Neural crest cell (in vitro differentiated cells): ENCODE measurements at places on chromosomes 5 and 9.

- H3K4me1 ChIP-seq, result no peaks in the 10 kb centered on the region
- H3K27me3 ChIP-seq, result peaks cover 4% of the 10 kb centered on the region
- DNase-seq, result no peak
- H3K36me3 ChIP-seq, result no peaks in the 10 kb centered on the region
- H3K27ac ChIP-seq, result no peak overlapping the region
Observed at GRCh38 chr9:133591116-133591910, 17.9 kb downstream of the FAM163B start.

GRCh38 chr9:120926397-120926928, at the start of gene TRAF1:
Gene TRAF1, minus strand, starts transcription at chr9:120926796. Its CDS starts 721 bp downstream, at chr9:120926075.
- H3K27ac ChIP-seq, result peak within 1 kb of the TSS; percentile 58
- no peak for DNase-seq
- H3K27me3 ChIP-seq, result no peaks in the 10 kb centered on the region
- H3K36me3 ChIP-seq, result no peaks in the 10 kb centered on the region
- H3K4me1 ChIP-seq, result peaks cover 32% of the 10 kb centered on the region
- H3K4me3 ChIP-seq, result peak within 1 kb of the TSS; percentile 68

GRCh38 chr9:5551368-5552150, 41.2 kb downstream of the PDCD1LG2 start:
- H3K4me3 ChIP-seq, result no peak overlapping the region
- DNase-seq, result no peak
- peaks cover 9% of the 10 kb centered on the region for H3K4me1 ChIP-seq

DNA sequence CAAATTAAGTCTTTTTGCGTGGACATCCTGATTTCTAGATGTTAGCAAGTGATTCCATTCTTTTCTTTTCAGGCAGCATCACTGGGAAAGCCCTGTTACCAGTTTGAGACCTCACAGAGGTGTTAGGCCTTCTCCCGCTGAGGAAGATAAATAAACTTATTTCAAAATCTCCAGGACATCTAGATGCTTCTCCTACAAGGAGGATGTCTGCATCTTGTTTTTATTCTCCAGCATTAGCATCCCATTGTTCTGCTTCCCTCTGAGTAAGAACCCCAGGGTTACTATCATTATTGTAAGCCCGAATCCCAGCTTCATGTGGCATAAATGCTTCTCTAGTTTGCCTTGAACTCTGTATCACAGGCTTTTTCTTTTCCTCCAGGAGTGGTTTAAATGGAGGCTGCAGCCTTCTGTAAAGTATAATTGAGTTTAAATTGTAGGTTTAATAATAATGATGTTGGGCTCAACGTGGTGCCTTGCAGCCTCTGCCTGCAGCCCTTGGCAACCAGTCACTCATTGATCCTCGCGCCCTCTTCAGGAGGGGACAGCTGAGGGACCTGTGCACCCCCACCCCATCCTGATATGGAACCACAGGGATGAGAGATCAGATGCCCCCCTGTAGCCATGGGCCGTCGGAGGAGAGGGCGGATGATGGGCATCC, 114.9 kb downstream of the PDZD2 start:
- H3K4me1 ChIP-seq, result peaks cover 4% of the 10 kb centered on the region
- no peak for DNase-seq
- H3K36me3 ChIP-seq, result no peaks in the 10 kb centered on the region
- no peak overlapping the region for H3K4me3 ChIP-seq
- H3K27me3 ChIP-seq, result no peaks in the 10 kb centered on the region
- no peak overlapping the region for H3K27ac ChIP-seq

DNA sequence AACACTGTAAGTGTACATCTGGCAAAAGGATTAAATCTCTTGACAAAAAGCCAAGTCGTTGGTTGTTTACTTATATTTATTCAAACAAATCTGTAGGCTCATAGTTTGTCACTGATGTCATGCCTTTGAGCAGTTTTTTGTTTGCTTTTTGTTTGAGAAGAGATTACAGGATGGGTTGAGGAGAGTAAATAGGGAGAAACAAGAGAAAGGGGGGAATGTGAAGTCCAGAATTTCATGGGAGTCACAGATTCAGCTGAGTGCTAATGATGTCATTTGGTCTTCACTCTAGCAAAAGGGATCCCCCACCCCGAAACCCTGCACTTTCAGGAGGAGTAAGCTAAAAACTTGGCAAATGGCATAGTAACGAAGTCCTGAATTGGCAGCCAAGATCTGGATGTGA, 337.4 kb downstream of the GLIS3 start:
- H3K4me3 ChIP-seq, result no peak overlapping the region
- DNase-seq, result no peak
- no peaks in the 10 kb centered on the region for H3K36me3 ChIP-seq

- H3K27ac ChIP-seq, result peak overlapping the region; percentile 12
- DNase-seq, result no peak
- H3K27me3 ChIP-seq, result no peaks in the 10 kb centered on the region
- no peaks in the 10 kb centered on the region for H3K36me3 ChIP-seq
- peaks cover 32% of the 10 kb centered on the region for H3K4me1 ChIP-seq
Observed at GRCh38 chr5:150505816-150506215, 2.1 kb upstream of the NDST1 start.

- no peaks in the 10 kb centered on the region for H3K4me1 ChIP-seq
- no peak for DNase-seq
- H3K36me3 ChIP-seq, result no peaks in the 10 kb centered on the region
Observed at GRCh38 chr5:83991566-83992224, 271.0 kb upstream of the HAPLN1 start.

DNA sequence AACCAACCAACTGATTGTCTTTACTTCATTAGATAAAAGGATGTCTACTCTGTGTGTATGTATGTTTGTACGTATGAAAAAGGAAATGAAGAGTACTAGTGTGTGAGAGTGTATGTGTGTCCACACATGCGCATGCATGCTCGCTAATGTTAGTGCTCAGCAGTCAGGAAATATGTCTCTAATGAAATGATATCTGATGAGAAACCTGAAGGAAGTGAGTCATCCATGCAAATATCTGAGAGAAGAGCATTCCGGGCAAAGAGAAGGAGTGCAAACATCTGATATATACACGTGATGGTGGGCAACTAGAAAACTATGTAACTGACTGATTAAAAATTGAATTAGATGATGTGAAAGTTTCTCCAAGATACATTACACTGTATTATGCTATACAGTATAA, 29.6 kb upstream of the UGCG start:
- H3K27ac ChIP-seq, result no peak overlapping the region
- H3K4me3 ChIP-seq, result no peak overlapping the region
- no peaks in the 10 kb centered on the region for H3K4me1 ChIP-seq
- H3K27me3 ChIP-seq, result no peaks in the 10 kb centered on the region

DNA sequence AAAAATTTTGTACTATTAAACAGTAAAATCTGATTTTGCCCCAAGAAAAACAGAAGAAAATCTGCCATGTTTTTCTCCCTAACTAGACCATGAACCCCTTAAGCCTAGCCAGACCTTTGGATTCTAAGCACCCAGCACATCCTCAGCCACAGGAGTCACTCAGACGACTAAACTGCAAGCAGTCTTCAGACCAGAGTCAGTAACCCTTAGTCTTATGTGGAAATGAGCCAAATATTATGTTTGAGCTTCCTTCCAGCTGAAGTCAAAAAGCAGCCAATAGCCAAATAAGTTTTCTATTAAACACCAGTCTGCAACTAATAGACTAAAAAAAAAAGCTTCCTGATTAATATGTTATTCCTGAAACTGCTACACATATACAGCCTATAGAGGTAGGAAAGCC, 47.4 kb downstream of the GOLPH3 start:
- peaks cover 24% of the 10 kb centered on the region for H3K36me3 ChIP-seq
- H3K27ac ChIP-seq, result no peak overlapping the region
- H3K27me3 ChIP-seq, result no peaks in the 10 kb centered on the region
- peaks cover 10% of the 10 kb centered on the region for H3K4me1 ChIP-seq

DNA sequence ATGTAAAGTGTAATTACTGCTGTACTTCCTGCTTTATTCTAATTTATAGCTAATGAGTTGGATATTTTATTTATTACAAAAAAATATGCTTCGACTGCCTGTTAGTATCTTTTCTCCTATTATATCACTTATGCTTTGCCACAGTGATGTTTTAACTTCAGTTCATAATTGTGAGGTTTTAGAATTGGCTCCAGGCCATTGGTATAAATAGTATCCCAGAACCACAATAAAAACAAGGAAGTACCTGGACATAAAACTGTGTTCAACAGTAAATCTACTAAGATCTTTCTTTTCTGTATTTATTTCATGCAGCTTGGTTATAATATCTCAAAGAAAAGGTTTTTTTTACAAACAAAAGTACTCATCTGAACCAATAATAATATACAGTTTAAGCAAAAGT, 354.3 kb upstream of the CDH9 start:
- H3K36me3 ChIP-seq, result no peaks in the 10 kb centered on the region
- no peaks in the 10 kb centered on the region for H3K4me1 ChIP-seq
- no peaks in the 10 kb centered on the region for H3K27me3 ChIP-seq
- H3K27ac ChIP-seq, result no peak overlapping the region
- no peak overlapping the region for H3K4me3 ChIP-seq

DNA sequence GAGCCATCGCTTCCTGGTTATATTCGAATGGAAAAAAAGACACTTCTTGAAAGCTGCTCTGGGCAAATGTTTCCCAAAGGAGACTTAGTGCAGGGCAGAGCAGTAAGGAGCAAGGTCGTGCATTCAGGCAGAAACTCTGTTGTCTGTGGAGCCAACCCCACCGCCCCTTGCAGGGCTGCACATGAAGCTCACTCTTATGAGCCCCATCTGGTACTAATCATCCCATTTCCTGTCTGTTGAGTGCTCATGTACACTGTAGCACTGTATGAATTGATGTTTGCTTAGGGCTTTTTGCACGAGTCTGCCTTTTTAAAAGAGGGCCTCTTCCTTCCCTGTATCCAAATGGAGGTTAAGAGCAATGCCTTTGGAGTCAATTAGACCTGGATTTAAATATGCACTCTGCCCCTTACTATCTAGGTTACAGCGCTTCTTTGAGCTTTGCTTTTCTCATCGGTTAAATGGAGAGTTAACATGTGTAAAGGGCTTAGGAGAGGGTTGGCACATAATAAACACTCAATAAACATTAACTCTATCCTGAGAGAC, 25.4 kb downstream of the HMHB1 start:
- H3K36me3 ChIP-seq, result no peaks in the 10 kb centered on the region
- peaks cover 24% of the 10 kb centered on the region for H3K4me1 ChIP-seq
- DNase-seq, result no peak
- H3K27ac ChIP-seq, result no peak overlapping the region
- H3K27me3 ChIP-seq, result no peaks in the 10 kb centered on the region

GRCh38 chr5:131198625-131199024, 27.9 kb downstream of the LYRM7 start:
- no peak overlapping the region for H3K4me3 ChIP-seq
- no peaks in the 10 kb centered on the region for H3K4me1 ChIP-seq
- no peak for DNase-seq
- H3K36me3 ChIP-seq, result no peaks in the 10 kb centered on the region
- H3K27ac ChIP-seq, result no peak overlapping the region
- no peaks in the 10 kb centered on the region for H3K27me3 ChIP-seq

DNA sequence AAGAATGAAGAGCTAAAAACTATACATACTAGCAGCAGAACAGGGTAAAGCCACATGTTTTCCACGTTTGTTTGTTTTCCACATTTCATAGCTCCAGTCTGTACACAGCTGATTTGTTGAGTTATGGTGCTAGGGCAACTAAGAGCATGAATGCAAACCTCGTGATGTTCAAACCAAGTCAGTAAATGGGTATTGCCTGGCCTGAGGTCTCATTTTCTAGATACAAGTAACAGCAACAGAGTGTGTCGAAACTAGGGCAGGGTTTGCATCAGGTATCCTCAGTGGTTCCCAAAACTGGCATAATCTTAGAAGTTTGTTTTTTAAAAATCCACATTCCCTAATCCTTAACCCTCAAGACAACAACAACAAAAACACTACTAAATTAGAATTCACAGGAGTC, 89.3 kb downstream of the CEMIP2 start:
- H3K4me3 ChIP-seq, result no peak overlapping the region
- H3K27ac ChIP-seq, result no peak overlapping the region
- no peak for DNase-seq
- peaks cover 3% of the 10 kb centered on the region for H3K4me1 ChIP-seq
- no peaks in the 10 kb centered on the region for H3K27me3 ChIP-seq
- H3K36me3 ChIP-seq, result peaks cover 16% of the 10 kb centered on the region
